ENCODE measurements at places on chromosomes 3 and 15.
A peak's percentile ranks its signal among the peaks of the same experiment; 100 is the strongest.

DNA sequence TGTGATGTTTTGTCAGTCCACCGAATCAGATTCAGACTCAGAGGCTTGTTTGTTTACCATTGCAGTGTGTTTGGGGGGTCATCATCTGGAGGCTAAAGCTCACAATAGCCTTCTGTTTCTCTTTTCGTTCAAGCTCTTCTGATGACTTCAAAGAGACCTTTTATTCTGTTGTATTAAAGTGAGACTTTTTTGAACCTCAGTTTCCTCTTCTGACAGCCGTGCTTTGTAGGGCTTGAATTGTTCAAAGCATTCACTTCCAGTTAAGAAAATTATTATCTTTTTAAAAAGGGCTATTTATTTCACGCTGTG, 1.3 kb downstream of the PXK start:
- no peak for DNase-seq

- peak; percentile 87 for DNase-seq
Observed at GRCh38 chr3:129626744-129627349, 20.4 kb upstream of the PLXND1 start.

DNA sequence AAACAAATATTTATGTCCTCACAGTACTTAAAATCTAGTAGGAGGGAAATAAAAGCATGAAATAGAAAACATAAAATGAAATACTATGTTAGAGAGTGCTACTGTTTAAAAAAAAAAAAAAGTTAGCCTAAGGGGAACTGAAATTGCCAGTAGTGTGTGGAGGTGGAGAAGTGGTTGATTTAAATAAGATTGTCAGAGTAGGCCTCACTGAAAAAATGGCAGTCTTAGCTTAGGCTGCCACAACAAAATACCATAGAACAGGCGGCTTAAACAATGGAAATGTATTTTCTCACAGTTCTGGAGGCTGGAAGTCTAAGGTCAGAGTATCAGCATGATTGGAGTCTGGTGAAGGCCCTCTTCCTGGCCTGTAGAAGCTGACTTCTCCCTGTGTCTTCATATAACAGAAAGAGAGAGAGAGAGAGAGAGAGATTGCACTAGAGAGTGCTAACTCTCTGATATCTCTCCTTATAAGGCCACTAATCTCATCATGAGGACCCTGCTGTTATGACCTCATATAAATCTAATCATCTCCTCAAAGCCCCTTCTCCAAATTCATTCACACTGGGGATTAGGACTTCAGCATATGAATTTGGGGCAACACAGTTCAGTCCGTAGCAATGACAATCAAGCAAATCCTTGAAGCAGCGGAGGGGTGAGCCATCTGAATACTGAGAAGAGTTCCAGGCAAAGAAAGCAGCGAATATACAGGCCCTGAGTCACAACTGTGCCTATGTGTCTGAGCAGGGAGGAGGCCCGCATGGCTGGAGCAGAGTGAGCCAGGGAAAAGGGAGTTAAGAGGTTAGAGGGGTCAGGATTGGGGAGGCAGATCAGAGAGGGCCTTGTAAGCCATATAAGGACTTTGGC, 23.6 kb upstream of the LRRC34 start:
- no peak for DNase-seq

- DNase-seq, result no peak
Observed at GRCh38 chr3:31358473-31359070, 174.2 kb upstream of the STT3B start.

GRCh38 chr15:99635794-99636193, 70.0 kb downstream of the MEF2A start:
- no peak for DNase-seq

DNA sequence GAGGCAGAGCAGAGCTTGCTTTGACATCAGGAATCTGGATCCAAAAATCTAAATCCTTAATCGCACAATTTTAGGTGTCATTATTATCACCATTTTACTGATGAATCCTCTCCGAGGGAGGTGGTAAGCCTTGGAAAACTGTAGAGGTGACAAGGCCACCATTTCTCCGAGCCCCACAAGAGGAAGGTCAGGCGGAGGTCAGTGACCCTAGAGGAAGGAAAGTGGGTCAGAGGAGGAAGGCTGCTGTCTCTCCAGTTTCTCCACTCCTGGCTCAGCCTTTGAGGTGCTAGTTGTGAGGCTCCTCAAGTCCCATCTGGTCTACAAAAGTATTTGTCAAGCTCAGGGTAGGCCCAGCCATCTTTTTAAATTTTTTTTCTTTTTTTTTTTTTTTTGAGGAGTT, 3.2 kb downstream of the DVL3 start:
- DNase-seq, result no peak

DNA sequence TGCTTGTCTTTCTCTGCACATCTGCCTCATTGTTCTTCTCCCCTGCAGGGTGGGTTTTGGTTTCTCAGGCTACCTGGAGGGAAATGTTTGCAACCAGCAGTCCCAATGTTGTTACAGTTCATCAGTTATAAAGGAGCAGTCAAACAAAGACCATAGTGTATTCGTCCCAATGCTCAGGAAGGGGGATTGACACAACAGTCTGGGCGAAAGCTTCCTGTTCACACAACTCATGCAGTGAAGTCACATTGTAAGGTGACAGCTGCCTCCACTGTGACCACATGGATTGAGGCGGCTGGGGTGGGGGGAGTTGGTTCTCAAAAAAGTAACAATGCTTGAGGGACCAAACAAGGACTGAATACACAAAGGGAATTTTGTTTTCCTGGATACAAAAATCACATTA, 28.8 kb upstream of the TF start:
- no peak for DNase-seq

DNA sequence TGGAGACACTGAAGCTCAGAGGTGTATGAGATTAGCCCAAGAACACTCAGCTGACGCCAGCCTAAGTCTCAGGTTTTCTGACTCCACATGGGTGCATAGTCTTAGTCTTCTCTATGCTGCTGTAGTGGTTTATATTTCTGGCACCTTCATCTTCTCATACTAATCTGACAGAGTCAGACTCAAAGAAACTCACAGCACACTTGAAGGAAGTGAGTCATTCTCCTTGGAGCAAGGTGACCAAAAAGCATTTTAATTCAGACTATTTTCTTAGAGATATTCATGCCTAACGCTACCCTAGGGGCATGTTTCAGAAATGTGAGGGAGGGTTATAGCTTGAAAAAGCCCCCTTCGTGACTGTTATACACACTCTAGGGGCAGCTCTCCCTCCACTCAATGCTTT, 775.3 kb upstream of the ARPP21 start:
- no peak for DNase-seq

DNA sequence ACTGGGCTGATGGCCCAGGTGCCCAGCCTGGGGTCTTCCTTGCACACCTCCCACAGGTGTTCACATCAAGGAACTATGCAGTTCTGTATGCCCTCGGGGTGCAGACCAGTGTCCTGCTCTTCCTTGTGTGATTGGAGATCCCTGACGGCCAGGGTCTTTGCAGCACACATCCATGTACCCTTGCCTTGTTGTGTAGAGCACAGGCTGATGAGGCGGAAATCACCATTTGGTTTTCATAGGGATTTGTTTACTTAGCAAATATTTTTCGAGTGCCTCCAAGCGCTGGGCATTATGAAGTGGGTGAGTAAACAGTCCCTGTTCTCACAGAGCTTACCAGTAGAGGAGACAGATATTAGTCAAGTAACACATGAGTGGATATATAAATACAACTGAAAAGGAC, 209.3 kb upstream of the UMPS start:
- no peak for DNase-seq

DNA sequence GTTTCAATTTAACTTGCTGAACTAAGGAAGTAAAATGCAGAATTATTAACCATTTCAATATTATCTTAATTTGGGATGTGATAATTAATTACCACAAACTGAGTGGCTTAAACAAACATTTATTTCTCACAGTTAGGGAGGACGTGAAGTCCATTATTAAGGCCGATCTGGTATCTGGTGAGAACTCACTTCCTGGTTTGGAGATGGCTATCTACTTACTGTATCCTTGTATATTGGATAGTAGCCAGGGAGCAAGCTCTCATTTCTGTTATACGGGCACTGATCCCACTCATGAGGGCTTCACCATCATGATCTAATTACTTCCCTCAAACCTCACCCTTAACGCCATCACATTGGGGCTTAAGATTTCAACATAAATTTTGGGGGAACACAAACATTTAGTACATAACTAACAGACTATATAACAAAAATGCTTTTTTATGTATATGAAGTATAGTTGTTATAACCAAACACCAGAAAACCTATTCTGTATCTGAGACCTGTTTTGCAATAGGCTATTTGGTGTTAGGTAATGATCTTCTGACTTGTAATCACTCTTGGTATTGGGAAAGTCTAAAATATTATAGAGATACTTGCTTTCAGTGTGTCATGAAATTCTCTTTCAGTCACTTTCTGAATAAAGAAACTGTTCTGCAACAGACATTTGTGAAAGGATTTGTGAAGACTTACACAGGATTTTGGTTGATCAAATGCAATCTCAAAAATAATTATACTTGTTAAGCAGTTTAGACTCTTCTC, 4.7 kb upstream of the KPNA4 start:
- no peak for DNase-seq

- no peak for DNase-seq
Observed at GRCh38 chr3:188404701-188405100, 250.7 kb downstream of the LPP start.

GRCh38 chr3:117059067-117059955, 349.7 kb downstream of the TUSC7 start:
- DNase-seq, result no peak

- no peak for DNase-seq
Observed at GRCh38 chr3:58564456-58565160, 12.6 kb downstream of the FAM107A start.

DNA sequence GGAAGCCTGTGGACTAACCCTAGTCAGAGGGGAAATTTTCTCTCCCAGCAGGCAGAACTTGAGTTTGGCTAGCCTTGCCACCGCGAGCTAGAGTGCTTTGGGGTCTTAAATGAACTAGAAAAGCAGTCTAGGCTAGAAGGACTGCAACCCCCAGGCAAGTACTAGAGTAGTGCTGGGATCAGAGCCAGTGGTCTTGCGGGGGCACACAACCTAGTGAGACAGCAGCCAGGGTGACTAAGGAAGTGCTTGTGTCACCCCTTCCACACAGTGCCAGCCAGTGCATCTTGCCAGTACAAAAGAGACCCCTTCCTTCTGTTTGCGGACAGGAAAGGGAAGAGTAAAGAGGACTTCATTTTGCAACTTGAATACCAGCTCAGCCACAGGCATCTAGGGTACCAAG, 59.0 kb downstream of the GOLM2 start:
- DNase-seq, result no peak

DNA sequence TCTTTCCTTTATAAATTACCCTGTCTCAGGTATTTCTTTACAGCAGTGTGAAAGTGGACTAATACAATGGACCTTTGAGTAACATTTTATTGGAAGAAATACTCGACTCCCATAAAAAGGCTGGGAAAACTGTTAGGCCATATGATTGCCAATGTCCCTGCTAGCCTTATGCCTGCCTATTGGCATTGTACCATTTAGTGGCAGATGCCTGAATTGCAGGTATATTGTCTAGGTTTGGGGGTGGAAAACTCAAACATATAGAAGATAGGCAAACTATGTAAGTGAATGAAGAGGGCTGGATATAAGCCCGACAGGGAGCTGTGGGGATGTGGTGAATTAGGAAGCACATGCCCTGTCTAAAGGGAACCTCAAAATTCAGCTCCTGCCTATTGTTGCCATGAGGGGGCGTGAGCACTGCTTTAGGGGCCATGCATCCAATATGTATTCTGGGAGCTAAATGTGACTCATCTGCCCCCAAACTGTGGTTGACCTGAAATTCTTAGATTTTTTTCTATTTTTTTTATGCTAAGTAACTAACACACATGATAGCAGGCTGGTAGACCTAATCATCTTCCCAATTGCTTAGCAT, 65.2 kb upstream of the TRA2B start:
- DNase-seq, result peak; percentile 10

- peak; percentile 45 for DNase-seq
Observed at GRCh38 chr3:126567696-126568438, 9.1 kb upstream of the C3orf22 start.

- DNase-seq, result no peak
Observed at GRCh38 chr15:83380682-83381081, 66.5 kb upstream of the SH3GL3 start.

DNA sequence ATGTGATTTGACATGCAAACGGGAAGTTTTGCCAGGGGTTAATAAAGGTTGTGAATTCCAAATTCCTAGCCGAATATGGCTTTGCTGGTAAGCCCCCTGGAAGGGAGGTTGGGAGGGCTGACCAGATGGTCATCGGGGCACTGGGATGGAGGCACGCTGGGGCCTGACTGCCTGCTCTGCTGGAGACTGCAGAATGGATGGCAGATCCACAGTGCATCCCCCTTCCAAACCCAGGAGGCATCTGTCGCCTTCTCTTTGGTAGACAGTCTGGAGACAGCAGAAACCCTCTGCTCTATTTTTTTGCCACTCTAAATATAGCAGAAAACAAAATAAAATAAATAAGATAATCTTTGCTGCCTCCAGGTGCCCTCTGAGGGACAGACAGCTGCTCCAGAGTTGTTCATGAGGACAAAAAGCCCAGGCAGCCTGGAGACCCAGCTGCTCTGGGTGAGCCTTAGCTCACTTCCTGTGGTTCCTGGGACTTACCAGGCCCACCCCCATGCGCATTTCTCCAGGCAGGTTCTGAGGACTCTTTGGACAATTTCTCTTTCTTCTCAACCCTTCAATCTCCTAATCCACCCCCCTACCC, 6.1 kb upstream of the SPTBN5 start:
- no peak for DNase-seq

- DNase-seq, result no peak
Observed at GRCh38 chr15:25339431-25339830, 99.4 kb downstream of the UBE3A start.

- no peak for DNase-seq
Observed at GRCh38 chr15:66947471-66947870, 117.9 kb upstream of the SMAD3 start.

- no peak for DNase-seq
Observed at GRCh38 chr3:152402695-152403451, 134.1 kb downstream of the MBNL1 start.

DNA sequence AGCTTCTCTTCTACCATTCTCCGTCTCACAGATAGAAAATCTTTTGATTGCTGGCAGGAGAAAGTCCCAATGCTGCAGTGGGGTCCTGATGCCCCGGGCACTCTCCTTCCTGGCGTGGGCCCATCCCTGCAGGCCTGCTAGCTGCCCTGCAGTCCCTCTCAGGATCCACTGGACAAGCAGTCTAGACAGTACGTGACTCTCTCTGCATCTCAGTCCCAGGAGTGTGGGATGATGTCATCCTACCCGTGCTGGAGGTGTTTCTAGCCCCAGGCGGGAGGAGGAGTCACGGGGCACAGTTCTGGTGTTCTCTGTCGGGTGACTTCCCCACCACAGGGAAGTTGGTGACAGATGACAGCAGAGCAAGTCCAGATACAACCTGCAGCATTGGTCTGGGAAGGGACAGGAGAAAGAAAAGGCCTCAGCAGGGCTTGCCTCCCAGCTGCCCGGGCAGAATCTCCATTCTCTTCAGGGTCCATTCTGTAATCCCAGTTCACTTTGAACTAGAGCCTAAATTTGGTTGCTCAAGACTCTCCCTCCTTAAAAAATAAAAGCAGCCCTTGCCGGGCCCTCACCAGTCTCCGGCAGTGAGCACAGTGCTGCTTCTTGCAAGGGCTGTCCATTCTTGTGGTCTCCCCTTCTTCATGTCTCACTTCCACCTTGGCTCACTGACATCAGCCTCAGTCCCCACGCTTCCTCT, 30.6 kb downstream of the SLC28A1 start:
- DNase-seq, result no peak

- DNase-seq, result no peak
Observed at GRCh38 chr15:84824260-84825007, 7.3 kb downstream of the ALPK3 start.
